ENCODE measurements at places on chromosomes 7 and 10.

DNA sequence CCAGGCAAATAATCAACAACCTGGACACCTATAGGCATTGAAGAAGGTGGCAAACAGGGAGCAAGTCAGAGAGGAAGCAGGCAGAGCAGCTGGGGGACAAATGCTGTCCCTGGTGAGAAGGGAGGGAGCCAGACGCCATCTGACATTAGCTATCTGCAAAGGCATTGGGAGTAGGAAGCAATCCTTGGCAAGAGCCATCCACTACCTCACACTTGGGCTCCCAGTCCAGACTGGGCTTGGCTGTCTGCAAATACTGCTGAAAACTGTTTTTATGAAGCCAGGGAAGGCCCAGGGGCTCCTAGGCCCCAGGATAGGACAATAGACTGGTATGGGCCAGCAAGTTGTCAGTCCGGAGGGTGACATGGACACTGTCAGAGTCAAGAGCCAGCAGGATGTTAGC lies 132.5 kb downstream of the SORBS1 start:
- DNase-seq, result no peak

DNA sequence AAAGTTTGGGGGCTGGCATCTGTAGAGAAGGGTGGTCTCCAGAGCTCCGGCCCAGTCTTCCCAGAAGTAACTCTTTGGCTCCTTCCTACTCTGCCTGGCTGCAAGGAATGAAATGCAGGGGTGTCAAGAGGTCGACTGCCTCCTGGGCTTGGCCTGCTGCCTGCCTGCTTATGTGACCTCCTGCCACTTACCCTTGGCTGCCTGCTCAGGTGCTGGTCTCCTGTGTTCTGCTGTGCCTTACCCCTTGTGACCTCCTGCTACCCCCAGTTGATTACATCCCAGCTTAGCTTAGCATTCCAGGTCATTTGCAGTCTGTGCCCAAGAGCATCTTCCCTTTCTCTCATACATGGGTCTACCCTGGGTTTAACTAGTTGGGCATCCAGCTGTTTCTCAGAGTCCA lies 180.2 kb downstream of the PTPN20 start:
- DNase-seq, result no peak

- no peak for DNase-seq
Measured at GRCh38 chr7:32639122-32639521, 143.8 kb downstream of the AVL9 start.

- no peak for DNase-seq
Measured at GRCh38 chr10:13268841-13269240, 31.0 kb downstream of the PHYH start.

DNA sequence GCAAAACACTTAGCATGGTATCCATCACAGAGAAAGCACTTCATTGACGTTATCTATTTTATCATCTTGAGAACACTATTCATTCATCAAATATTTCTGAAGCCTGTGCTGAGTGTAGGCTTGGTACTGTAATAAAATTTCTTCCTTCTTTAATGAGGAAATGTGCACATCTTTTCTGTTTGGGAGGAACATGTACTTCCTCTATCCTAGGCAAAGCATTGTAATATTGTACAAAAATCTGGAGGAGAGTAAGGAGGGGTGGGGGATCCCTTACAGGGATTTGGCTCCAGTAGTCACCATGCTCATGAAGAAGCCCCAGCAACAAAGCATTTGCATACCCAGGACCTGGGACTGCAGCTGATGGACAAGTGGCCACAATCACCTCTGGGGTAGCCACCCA lies 39.9 kb upstream of the SORCS3 start:
- no peak for DNase-seq
